ENCODE measurements at places on chromosomes 1 and 21.

- no peak for DNase-seq
Observed at GRCh38 chr1:114545796-114546195, 34.8 kb upstream of the TRIM33 start.

GRCh38 chr1:52677076-52677806 is 20.9 kb downstream of the COA7 start:
- DNase-seq = no peak

GRCh38 chr1:241596633-241597032 is 43.5 kb downstream of the CHML start:
- DNase-seq = no peak

- DNase-seq = no peak
Observed at GRCh38 chr1:92481971-92482664, 4.6 kb downstream of the GFI1 start.

DNA sequence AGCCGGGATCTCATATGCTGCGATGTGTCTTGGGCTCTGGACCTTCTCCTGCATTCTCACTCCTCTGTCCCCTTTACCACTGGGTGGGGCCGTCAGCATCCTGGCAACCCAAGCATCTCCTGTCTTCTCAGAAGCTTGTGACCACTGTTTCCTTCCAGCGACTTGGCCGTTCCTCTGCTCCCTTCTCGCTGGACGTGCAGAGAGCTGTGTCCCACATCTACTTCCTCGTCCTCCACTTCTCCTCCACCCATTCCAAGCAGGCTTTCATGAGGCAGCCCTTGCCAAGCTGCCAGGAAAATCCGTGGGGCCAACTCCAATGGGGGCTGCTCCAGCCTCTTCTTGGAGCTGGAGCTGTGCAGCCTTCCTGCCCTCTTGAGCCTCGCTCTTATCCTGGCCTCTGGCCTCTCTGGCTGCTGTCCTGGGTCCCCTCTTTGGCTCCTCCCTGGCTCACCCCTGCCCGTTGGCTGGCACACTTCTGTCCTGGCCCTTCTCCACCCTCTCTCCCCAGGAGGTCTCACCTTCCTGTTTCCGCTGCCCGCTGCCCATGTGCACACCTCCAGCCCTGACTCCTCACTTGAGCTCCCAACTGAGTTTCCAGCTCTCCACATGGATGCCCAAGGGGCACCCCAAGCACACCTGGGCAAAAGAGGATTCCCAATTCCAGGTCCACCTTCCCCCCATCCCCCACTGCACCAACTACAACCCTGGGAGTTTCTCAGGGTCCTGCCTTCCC is 8.7 kb downstream of the FAM131C start:
- DNase-seq = no peak

GRCh38 chr21:44940116-44940631 is 345 bp downstream of the SLX9 start:
- no peak for DNase-seq

GRCh38 chr1:36115931-36116330 is 9.1 kb downstream of the COL8A2 start:
- no peak for DNase-seq

DNA sequence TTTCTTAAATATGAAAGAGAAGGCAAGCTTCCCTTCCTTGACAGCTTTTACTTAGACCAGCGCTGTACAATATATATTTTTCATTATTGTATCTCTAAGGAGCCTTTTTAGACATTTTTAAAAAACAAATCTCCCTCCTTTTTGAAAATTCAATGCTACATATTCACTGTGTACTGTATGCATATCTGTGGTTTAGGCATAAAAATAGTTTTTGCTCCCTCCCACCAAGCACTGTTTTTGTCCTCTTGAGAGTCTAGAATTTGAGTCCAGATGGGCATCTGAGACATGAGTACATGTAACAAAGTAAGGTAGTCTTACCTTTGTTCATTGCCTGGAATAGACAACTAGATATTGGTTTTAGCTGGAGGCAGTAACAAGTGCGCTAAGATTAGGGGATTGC is 488.5 kb upstream of the RUNX1 start:
- no peak for DNase-seq

All from stimulated activated naive CD8-positive, alpha-beta T cell treated with anti-CD3 and anti-CD28 coated beads, Interleukin-15, Interleukin-2, amounts not matched to agents 100 U/mL and 50 U/mL, for 24 hours (primary cell).